ENCODE measurements at places on chromosomes 13 and 19.

GRCh38 chr19:41131186-41131585 is 17.0 kb downstream of the CYP2F1 start:
- DNase-seq, result no peak

DNA sequence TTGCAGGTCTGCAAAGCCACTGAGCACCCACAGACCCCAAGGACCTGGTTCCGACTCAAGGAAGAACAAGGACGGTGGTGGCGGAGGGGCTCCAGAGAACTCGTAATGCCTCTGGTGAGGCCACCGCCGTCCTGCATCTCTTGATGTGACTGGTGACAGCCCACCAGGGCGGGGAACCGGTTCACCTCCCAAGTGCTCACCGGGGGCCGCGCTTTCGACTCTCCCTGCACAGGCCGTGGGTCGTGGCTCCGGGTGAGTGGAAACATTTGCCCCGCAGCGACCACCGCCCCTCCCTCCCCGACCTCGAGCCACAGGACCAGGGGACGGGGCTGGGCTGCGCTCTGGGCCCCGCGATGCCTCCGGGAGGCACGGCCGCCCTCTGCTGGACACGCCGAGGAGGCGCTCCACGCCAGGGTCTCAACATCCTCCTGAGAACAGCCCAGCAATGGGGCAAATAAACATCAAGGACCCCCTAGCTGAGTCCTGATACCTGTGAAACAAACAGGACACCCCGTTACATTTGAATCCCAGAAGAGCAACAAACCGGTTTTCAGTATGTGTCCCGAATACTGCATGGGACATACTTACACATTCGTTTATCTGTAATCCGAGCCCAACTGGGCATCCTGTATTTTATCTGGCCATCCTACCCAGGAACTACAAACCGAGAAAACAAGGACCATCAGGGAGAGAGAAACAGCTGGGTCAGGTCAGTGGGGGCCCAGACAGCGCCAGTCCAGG is 3.9 kb upstream of the PLPP2 start:
- DNase-seq, result peak; percentile 66

- no peak for DNase-seq
Measured at GRCh38 chr19:33815380-33816340, 19.0 kb downstream of the KCTD15 start.

- no peak for DNase-seq
Measured at GRCh38 chr13:30845297-30846214, 60.5 kb upstream of the MEDAG start.

GRCh38 chr13:100508455-100508854 is 80.1 kb downstream of the GGACT start:
- DNase-seq, result no peak

DNA sequence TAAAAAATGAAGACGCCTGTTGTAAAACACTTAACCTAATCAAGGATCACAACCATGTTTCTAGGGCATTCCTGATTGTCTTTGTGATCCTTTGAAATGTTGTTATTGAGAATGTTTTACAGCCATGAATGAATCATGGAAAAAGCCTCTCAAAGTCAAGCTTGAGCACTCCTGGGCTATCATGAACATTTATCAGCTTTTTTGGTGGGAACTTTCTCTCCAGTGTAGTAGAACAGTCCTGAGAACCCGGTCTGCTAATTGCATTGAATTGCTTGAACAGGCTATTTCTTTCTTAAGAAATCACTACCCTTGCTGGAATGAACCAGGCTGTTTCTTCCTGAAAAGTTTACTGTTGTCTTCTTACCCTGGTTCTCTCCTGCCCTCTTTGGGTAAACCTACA is 516.5 kb downstream of the FGF9 start:
- no peak for DNase-seq

DNA sequence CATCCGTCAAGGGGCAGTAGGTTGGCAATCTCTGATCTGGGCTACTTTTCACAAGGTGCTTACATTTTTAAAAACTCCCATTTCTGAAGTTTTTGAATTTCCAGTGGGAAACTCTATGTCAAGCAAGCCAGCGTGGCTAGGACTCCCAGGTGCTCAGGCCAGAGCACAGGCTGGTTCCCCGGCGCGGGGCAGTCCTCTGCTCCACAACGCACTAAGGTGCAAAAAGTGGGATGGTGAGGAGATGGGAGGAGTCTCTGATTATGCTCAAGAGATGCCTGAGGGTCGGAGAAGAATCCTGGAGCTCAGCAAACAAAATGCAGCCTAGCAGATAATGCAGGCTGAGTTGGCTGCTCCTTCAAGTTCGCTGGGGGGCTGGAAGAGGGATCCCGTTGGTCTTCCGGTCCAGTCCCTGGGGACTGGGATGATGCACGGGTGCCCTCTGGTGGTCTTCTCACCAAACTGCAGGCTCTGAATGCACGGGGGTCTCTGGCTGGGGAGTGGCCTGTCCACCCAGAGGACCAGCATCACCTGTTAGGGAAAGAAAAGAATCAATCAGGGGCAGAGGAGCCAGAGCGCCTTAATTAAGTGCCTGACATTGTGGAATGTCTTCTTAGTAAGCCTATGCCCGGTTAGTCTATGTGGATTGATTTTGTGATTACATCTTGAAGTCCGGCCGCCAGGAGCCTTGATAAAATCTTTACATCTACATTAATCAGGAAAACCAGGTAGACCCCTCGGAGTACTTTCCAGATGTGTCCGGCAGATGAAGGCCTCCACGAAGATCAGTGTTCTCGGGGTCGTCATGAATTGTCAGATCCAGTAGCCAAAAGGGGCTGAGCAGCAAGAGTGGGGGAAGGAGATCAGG is 244.4 kb upstream of the MAB21L1 start:
- peak; percentile 49 for DNase-seq

GRCh38 chr13:37539170-37539569 is 59.4 kb downstream of the POSTN start:
- DNase-seq, result no peak

- DNase-seq, result no peak
Measured at GRCh38 chr13:111872475-111873150, 194.3 kb upstream of the SOX1 start.

DNA sequence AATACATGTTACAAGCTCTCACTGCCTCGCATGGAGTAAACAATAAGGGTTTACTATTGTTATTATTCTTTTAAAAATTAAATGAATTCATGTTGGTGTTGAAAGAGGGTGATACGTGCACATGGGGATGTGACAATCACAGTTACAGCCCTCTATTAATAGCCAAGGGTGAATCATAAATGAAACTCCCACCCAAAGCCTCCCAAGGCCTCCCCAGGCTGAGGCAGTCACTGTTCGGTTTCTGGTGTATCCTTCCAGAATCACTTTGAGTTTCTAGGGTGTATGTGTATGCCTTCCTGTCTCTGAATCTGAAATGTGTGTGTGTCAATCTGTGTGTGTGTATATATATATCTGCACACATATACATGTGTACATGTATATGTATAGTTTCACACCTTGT is 73.4 kb downstream of the AKAP11 start:
- DNase-seq, result no peak

DNA sequence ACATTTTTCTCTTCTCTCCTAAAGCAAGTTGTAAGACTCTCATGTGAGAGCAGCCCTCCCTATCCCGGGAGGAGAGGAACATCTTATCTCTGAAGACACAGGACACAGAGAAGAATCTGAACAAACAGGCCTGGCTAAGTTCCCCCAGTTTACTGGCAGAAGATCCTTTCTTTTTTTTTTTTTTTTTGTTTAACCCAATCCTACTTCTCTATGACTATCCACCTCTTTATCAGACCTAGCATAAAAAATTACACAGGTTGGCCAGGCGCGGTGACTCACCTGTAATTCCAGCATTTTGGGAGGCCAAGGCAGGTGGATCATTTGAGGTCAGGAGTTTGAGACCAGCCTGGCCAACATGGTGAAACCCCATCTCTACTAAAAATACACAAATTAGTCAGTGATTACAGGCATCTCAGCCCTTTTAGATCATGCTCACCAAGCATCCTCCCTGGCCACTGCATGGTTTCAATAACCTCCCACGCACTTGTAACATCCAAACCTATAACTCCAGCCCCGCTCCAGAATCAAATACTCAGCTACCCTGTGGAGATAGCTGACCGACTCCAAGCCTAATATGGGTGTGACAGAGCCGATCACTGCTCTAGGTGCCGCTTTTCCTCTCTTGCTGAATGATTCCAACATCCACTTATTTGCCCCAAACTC is 27.3 kb upstream of the MUC16 start:
- no peak for DNase-seq

- no peak for DNase-seq
Measured at GRCh38 chr19:43541920-43542650, 9.1 kb downstream of the ZNF575 start.

- no peak for DNase-seq
Measured at GRCh38 chr13:91361755-91362271, 14.3 kb downstream of the MIR17HG start.

DNA sequence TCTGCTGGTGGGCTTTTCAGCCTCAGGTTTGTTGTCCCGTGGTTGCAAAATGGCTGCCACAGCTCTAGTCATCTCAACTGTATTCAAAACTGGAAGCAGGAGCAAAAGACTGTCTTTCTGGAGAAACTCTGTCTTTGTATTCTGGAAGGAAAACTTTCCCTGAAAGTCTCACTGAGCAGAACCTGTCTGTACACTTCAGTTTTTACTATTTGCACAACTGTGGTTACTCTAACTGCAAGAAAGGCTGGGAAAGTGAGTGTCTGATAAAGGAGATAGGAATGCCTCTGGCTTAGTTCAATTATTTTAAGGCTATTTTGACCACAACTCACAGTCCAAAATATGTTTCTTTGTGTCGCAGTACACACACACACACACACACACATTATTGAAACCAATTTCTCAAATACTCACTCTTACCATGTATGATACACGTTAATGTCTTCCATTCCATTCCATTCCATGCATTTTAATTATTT is 49.7 kb upstream of the EHD2 start:
- DNase-seq, result no peak

GRCh38 chr13:110348309-110349105 is 41.4 kb downstream of the COL4A2 start:
- DNase-seq, result no peak

DNA sequence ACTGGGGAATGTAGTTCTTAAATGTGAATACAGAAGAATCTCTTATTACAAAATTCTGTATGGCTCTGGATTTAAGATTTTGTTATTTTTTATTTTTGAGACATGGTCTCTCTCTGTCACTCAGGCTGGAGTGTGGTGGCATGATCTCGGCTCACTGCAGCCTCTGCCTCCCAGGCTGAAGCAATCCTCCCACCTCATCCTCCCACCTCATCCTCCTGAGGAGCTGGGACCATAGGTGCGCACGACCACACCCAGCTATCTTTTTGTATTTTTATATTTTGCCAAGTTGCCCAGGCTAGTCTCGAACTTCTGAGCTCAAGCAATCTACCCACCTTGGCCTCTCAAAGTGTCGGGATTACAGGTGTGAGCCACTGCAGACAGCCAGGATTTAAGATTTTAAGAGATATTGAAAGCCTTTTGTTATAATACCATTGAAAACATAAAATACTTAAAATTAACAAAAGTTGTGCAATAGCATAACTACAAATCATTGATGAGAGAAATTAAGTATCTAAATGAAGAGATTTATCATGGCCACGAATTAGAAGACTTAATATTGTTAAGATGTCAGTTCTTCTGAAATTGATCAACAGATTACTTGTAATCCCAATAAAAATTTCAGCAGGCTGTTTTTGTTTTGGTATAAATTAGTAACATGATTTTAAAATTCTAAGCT is 13.4 kb downstream of the CYP2A6 start:
- DNase-seq, result no peak

- DNase-seq, result no peak
Measured at GRCh38 chr19:855566-856120, 3.5 kb downstream of the ELANE start.

- no peak for DNase-seq
Measured at GRCh38 chr13:33150126-33150525, 133.9 kb downstream of the KL start.

- DNase-seq, result no peak
Measured at GRCh38 chr13:68027306-68027705, 797.2 kb upstream of the PCDH9 start.

GRCh38 chr13:59409211-59409610 is 754.5 kb downstream of the DIAPH3 start:
- DNase-seq, result no peak

DNA sequence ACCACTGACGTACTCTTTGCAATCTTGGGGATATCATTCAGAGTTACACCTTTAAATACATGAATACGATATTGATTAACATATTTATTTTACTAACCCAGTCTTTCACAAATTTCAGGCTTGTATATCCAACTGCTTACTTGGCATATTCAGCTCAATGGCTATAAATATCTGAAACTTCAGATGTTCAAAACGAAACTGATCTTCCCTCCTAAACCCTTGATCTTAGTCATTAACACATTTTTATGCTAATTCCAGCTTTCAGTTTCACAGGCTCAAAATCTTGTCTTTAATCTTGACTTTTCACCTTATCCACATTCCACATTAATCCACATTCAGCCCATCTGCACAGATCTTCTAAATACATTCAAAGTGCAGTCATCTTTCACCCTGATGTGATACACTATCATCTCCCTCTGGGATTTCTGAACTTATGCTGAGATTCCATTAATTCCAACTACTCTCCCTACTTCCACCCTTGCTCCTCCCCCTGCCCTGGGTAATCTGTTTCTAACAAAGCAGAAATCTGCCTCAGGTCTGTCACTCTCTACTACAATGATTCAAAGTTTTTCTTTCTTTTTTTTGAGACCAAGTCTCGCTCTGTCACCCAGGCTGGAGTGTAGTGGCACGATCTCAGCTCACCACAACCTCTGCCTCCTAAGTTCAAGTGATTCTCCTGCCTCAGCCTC is 387.2 kb downstream of the GPC5 start:
- no peak for DNase-seq

GRCh38 chr13:24493356-24493755 is 19.2 kb downstream of the PARP4 start:
- no peak for DNase-seq

GRCh38 chr13:44710576-44710975 is 134.4 kb upstream of the TSC22D1 start:
- DNase-seq, result peak; percentile 22
